ENCODE measurements at places on chromosomes 2 and 18.

- peak; percentile 78 for DNase-seq
Observed at GRCh38 chr2:239106314-239106908, 258.5 kb downstream of the TWIST2 start.

DNA sequence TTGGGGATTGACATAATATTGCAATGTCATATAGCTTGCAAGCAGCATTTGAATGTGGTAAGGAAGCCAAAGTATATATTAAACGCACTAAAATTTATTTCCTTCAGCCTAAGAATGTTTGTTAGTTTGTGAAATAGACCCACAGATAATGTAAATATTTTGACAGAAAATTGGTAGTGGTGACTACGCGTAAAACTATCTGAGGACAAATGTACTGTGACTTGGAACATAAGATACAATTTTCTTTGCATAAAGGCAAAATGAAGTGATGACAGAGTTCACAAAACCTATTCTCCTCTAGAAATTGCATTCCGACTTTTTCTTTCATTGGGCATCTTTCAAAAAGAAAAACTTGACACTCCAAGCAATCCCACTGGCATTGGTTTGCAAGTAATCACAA lies 411.1 kb upstream of the LRATD1 start:
- DNase-seq: no peak

- DNase-seq: no peak
Observed at GRCh38 chr18:65754121-65754520, 3.3 kb downstream of the CDH7 start.

DNA sequence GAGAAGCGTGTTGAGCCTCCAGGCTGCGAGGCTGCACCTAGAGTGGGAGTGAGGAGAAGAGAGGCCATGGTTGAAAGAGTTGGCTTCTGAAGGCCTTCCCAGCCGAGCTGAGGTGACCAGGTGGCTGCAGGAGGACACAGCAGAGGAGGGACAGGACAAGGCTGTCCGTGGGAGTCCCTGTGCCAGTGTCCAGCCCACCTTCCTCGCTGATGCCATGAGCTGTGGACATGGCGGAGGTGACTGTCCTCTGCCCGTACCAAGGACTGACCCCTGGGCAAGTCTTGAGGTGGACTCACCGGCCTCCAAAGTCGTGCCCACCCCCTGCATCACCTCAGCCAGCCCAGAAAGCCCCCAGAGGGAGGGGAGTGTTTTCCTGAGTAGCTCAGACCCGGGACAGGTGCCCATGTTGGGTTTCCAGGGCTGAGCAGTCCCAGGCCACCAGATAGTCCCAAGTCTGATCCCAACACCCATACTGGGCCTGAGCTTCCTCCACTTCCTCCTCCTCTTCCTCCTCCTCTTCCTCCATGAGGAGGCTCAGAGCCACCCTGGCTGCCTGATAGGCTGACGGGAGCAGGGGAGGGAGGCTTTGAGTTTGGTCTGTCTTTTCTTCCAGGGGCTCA lies 43.0 kb upstream of the FOSL2 start:
- no peak for DNase-seq

DNA sequence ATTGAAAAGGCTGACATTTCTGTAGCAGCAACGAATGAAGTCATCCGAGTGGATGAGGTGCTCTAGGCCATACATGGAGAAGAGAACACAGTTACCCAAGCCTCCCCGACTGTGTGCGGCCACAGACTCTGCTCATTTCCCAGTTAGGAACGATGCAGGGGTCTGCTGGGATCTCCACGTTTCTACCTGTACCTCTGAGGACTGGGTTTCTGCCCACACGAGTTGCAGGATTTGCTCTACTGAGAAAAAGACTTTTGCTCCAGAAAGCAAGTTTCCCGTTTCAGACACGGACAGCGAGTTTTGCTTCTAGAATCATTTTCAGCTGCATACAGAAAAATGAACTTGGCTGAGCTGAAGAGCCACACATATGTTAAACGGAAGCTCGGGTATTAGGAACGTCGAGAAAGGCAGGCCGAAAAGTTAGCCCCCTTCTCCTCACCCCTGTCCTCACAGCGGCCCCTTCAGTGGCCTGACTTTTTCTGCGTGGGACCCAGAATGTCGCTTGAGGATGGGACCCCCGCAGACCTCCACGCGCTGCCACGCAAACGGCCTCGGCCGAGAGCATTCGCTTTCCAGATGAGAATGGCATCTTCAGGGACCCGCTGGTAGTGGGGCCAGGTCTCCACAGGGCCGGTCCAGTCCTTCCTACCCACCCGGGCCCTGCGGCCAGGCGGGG lies 582 bp upstream of the RAB31 start:
- peak; percentile 61 for DNase-seq

DNA sequence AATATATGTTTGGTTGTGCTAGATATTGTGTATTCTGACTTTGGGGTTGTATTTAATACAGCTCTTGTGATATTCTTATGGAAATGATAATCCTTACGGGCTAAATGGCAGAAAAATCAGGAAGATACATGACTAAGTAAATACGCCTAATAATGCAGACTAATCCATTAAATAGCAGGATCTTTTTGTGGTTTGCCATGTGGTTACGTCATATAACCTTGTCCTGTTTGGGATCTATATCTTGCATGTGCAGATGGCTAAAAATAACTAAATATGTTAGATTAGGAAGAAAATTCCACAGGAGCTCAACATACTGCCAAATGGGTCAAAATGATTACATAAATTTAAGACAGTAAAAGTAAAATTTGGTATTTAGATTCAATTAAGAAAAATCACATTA lies 83.0 kb downstream of the NEB start:
- DNase-seq: no peak

DNA sequence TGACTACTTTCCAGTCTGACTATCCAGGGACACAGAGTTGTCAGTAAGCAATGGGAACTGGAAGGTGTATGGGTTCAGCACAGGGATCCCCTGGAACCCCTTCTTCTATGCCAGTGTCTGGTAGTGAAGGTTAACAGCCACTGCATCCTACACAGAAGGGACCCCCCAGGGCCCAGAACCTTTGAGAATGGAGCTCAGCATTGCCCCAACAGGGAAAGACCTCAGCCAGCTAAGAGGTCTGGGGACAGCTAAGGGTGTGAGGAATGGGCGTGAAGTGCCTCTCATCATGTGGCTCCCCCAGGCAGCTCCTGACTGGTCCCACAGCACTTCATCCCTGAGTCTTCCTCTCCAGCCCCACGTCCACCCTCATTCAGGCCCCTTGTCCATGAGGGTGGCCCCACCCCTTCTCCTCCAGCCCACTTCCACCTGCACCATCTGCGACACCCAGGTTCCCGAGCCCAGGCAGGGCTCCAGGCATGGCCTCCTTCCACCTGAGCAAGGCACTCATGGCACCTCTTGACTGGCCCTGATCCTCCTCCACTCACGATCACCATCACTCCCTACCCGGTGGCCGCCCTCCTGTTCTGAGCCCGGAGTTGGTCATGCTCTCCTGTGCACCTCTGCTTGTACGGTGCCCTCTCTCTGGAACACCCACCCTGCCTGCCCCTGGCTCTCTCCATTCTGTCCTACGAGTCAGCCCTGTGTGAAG lies 77.1 kb downstream of the SFXN5 start:
- no peak for DNase-seq

DNA sequence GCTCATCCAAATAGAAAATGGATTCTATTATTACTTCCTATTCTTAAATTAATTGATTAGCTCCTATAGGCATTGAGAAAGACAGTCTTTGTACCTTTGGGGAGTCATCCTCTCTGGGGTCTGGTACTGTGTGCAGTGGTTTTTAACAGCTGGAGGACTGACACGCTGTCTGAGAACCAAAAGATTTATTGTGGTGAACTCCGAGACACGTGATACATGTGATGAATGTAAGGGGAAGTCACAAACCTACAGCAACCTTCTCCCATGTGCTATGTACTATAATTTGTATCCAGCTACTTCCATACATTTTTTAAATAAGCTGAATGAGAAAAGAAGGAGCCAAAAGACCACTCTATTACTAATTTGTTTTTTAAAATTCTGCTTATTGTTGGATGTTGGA lies 133.7 kb downstream of the GALNT3 start:
- DNase-seq: no peak

GRCh38 chr2:113234721-113235346 lies 43.9 kb downstream of the PAX8 start:
- DNase-seq: no peak

- peak; percentile 57 for DNase-seq
Observed at GRCh38 chr18:59067873-59068272, 71.8 kb upstream of the SEC11C start.

GRCh38 chr2:47019961-47020681 lies 104.5 kb upstream of the MCFD2 start:
- DNase-seq: no peak

GRCh38 chr2:157559061-157559460 lies 69.6 kb downstream of the ACVR1C start:
- DNase-seq: peak; percentile 35

DNA sequence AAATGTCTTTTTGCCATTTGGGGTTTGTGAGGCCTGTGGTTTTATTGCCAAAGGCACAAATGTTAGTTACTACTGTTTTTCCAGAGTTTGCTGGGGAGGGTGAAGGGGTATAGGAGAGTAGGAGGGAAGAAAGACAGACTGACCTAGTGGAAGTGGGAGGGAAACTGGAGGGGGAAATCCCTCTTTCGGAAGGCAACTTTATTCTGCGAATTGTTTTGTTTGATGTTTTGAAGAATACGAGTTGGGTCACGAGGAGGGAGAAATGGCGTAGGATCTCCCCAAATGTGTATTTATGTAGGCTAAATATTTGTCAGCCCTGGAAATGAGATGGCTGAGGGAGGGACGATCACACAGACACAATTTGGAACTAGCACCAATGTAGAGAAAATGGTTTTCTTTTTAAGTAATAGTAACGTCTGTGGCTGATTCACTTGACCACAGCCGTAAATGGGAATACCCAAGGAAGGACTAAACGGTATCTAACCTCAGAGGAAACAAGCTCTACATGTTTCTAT lies 172.3 kb downstream of the ICOS start:
- DNase-seq: no peak

GRCh38 chr18:58117786-58118403 lies 73.9 kb downstream of the NEDD4L start:
- DNase-seq: peak; percentile 75

GRCh38 chr2:127134833-127135830 lies 28.2 kb upstream of the BIN1 start:
- DNase-seq: no peak

GRCh38 chr2:230862292-230862691 lies 2.5 kb upstream of the ITM2C start:
- no peak for DNase-seq

DNA sequence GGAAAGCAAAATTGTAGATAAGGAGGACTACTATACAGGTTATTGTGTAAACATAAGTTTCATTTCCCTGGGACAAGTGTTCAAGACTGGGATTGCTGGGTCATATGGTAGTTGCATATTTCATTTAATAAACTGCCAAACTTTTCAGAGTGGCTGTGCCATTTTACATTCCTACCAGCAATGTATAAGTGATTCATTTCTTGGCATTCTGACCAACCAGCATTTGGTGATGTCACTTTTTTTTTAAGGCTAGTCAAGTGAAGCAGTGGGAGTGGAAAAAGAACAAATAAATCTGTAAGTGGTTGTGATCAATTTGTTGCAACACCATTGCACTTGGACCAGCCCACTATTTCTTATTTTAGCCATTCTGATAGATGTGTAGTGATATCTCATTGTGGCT lies 5.2 kb upstream of the CHCHD5 start:
- peak; percentile 87 for DNase-seq

DNA sequence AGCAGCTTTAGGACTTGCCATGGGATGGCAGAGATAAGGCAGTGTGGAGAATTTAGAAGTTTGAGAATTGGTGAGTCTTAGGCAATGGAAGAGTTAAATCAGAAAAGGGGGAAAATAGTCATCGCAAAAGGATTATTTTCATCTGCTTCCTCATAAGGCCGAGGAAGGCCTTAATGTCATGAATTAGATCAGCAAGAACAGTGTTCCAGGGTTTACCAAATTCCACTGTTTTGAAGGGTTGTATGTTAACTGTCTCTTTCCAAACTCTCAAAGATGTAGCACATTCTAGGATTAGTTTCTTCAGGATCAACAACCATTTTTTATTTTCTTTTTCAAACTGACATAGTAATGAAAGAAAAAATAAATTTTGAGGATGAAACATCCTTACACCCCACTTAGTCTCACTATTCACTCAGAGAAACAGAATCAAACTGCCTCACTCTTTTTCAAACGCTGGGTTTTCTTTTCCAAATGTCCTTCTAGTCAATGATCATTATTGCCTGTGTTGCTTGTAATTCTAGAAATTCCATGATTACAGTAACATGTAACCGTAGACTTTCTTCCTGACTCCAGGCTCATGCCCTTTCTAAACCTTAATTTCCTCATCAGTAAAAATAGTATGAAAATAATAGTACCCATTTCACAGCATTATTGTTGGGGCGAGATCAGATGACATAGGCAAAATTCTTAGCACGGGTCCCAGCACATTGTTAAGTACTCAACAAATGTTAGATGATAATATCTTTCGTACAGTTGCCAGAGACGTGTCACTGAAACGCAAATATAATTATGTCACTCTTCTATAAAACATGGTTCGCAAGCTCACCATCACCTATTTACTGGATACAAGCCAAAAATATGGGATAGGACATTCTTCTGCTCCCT lies 23.6 kb downstream of the ZEB2 start:
- DNase-seq: no peak

- DNase-seq: peak; percentile 37
Observed at GRCh38 chr18:49849331-49850217, 36.2 kb upstream of the ACAA2 start.

- peak; percentile 35 for DNase-seq
Observed at GRCh38 chr2:169361706-169362117, 622 bp downstream of the LRP2 start.

- peak; percentile 5 for DNase-seq
Observed at GRCh38 chr2:101223814-101224231, 28.9 kb upstream of the CNOT11 start.

DNA sequence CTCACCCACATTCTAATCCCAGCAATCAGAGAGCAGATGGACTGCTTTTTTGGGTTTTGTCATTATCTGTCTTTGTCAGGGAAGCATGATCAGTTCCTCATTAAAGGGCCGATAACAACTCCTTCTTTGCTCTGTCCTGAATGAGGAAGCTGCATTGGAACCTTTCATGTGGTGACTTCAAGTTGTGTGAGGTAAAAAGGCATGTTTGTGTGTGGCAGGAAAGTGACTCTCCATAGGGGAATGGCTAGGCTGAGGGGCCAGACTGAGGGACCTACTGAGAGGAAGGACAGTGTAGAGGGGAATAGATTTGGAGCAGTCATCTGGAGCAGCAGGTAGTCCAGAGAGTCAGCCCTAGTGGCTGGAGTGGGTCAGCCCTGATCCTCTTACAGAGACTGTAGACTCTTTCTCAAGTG lies 23.6 kb upstream of the LRRTM1 start:
- DNase-seq: no peak

GRCh38 chr18:3839581-3839981 lies 389.6 kb downstream of the TGIF1 start:
- DNase-seq: no peak
